Eye (tissue), 1 donor: ENCODE measurements at places on chromosomes 7 and 10.
A peak's percentile ranks its signal among the peaks of the same experiment; 100 is the strongest.

DNA sequence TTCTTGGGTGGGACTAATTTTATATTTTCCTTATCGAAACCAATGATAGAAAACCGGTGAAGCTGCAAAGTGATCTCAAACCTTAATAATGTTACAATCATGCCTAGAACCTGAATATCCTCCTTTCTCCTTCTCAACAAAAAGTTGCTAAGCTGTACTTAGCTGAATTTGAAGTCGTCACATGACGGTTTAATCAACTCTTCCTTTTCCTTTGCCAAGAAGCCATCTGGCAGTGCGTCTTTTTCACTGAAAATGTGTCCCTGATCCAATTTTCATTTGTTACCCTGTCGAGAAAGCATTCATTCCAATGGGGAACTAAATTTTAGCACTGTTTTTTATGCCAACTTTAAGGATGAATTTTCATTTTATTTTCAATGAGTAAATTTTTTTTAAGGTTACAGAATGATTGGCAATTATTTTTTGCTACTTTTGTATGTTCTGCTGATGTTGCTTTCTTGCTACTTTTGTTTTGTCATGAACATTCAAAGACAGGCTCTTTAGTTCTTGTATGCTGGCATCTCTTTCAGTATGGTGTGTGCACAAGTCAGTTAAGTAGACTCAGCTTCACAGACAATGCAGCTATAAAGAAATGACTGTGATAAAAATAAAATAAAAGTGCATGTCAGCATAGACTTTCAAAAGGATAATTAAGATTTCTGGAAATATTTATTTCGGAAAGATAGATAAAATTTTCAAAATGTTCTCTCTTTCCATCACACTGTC, 980.0 kb downstream of the DNAJB9 start:
- DNase-seq, result no peak

DNA sequence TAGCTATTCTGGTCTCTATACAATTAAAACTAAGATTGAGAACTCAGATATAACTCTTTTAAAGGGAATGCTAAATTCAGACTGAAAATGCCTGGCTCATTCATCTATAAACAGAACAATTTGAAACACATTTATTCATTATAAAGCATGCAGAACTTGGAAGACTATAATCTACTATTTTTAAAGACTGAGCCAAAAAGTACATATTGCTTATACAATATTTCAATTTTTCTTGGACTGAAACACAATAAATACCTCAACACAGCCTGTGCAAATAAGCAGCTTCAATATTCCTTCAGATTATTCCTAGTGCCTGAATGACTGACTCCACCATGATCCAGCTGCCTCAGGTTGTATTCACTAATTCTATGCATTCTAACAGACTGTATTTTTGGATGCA, 15.5 kb upstream of the PHYH start:
- peak; percentile 41 for DNase-seq

DNA sequence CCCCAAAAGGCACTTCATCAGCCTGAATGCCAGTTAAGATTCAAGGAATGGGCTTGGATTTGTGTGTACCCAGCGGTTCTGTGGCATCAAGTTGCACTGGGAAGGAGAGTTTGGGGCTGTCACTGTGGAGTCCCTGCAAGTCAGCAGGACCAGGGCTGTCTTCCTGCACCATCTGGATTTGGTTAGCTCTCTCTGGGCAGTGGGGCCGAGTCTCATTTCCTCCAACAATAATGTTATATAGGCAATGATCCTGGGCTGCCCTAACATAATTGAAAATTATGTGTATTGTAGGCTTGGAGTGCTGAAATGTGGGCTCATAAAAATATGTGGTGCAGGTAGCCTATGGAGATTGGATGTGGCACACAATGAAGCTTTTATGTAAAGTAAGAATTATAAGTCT, 87.2 kb downstream of the TCF7L2 start:
- DNase-seq, result no peak

DNA sequence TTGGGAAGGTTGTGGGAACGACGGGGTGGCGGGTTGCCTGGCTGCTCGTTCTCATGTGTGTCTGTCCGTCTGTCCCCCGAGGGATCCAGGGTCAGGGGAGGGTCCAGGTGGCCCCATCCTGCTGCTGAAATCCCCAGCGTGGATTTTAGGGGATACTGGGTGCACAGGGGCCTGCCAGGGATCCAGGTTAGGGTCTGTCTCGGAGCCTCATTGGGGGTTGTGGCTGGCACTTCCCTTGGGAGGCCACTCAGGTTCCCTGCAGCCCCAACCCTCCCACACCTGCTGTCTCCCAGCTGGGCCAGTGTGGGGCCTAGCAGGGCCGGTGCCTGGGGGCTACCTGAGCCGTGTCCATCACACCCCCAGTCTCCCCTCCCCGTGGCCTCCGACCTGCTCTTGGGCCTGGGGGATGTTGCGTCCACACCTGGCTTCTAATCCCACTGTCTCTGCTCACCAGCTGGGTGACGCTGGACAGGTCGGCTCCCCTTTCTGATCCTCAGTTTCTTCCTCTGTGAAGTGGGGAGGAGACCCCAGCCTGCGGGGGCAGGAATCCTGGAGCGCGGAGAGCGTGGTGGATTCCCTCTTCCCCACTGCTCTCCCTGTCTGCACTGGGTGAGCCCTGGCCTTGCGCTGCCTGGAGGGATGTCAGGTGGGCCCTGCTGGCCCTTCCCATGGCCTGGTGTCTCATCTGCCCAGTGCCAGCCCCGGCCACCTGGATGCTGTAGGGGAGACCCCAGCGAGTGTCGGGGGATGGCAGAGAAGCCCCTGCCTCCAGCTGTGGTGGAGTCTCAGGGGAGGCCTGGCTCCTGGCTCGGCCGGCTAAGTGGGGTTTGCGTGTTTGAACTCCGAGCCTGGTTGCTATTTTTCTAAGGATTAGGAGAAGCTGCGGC, 81.6 kb downstream of the UNCX start:
- no peak for DNase-seq

GRCh38 chr10:69007260-69007659, 18.7 kb downstream of the KIFBP start:
- DNase-seq, result no peak

DNA sequence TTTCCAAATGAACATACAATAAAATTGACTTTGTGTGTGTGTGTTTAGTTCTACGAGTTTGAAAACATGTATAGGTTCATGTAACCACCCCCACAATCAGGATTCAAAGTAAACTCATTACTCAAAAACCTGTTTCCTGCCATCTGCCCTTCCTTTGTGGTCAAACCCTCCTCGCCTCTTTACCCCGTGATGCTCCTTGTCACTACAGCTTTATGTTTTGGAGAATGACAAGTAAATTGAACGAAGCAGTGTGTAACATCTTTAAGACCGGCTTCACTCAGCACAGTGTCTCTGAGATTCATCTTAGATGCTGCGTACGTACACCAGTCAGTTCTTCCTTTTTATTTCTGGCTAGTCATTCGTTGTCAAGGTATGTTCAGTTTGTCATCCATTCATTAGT, 54.6 kb upstream of the MKI67 start:
- DNase-seq, result peak; percentile 56

DNA sequence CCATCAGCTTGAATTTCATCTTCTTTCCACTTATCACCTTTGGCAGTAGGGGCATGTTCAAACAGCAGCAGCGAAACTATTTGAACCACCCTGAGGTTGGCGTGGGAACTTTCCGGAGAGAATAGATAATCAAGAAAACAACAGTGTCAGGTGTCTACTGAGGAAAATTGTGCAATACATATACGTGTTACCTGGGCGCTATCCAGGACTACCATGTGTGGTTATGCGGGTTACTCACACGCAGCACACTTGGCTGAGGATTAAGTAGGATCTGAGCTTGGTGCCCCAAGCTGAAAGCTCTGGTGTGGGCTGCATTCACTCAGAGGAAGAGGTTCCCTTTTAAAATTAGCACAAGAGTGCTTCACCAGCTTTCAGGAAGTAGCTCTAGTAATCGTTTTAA, 8.8 kb upstream of the ABI1 start:
- no peak for DNase-seq

DNA sequence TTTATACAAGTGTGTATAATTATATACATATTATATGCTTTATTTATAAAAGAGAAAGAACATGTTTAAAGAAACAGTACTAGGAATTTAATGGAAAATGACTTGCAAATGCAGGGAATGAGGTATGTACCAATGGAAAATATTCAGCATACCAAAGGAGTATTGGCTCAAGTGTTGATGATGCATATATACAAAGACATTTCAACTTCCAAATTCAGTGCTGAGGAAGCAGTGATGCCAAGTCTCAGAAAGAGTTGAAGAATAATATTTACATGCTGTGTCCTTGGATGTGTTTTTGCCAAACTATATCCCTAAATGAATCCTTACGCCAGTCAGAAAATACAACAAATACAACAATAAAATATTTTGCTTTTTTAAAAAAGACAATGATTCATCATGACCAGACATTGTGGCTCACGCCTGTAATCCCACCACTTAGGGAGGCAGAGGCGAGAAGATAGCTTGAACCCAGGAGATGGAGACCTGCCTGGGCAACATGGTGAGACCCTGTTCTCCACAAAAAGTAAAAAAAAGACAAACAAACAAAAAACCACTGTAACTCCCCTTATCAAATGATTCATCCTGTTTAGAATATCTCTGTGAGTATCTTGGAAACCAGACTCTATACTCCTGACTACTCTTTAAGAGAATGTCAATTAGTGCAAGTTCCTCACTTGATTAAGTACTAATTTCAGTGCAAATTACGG, 157.2 kb downstream of the CHRM2 start:
- DNase-seq, result peak; percentile 9

- DNase-seq, result peak; percentile 23
Observed at GRCh38 chr10:80596391-80597257, 58.9 kb downstream of the SH2D4B start.

GRCh38 chr7:96789914-96790313, 80.3 kb upstream of the SEM1 start:
- no peak for DNase-seq

- no peak for DNase-seq
Observed at GRCh38 chr10:124707551-124707950, 36.6 kb downstream of the FAM53B start.

DNA sequence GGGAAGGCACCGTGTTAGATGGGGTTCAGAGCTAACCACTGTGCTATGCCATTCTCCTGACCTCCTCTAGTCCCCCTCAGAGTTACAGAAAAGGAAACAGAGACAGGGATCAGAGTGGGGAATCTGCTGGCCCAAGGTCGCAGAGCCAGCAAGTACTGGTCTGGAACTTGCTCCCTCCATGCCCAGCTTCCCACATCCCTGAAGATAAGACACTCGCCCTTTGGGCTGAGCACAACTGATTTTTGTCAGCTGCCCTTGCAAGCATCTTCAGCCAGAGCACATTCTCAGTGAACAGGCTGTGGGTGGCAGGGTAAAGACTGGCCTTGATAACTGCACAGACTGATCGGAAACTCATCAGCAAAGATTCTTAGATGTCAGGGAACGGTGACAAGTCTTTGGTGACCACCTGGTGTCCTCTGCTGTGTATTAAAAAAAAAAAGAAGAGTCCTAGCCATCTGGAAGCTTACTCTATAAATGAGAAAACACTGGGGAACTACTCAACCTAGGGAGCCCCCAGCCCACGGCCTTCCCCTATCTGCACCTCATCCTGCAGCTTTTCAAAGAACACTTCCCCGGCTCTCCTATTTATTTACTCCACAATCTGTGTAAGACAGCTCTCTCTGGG, 1.3 kb upstream of the SORBS1 start:
- no peak for DNase-seq

DNA sequence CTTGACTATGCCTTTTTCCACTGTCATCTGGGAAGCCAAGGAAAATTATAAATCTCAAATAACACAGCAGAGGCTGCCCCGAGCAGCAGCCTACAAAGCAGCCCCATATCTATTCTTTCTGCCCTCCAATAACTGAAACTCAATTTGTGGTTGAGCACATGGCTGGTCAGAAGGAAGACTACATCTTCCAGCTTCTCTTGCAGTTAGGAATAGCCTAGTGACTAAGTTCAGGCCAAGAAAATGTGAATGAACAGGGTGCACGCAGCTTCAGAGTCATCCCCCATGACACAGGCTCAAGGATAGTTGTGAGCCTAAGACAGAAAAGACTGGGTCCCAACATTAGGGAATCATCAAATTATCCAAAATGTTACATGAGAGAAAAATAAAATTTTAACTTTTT, 42.3 kb downstream of the CHCHD3 start:
- DNase-seq, result no peak

- DNase-seq, result no peak
Observed at GRCh38 chr10:35212856-35213255, 86.2 kb downstream of the CREM start.

- peak; percentile 96 for DNase-seq
Observed at GRCh38 chr10:79230328-79230830, 116.9 kb upstream of the PPIF start.

DNA sequence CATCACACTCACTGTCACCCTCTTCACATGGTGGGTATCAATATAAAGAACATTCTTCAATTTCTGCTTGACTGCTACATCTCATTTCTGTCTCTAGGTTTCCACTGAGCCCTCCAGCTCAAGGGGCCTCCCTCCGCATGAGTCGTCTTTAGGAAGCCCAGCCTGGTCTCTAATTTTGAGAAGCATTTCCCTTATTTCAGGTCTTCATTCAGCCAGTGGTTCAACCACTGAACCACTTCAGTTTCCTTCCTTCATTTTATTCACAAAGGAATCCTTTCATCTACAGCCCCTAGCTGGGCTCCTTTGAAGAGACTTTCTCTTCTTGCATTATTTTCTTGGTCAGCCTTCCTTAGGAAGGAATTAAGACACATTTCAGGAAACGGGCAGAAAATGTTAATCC, 257.4 kb downstream of the KCNMA1 start:
- DNase-seq, result no peak

DNA sequence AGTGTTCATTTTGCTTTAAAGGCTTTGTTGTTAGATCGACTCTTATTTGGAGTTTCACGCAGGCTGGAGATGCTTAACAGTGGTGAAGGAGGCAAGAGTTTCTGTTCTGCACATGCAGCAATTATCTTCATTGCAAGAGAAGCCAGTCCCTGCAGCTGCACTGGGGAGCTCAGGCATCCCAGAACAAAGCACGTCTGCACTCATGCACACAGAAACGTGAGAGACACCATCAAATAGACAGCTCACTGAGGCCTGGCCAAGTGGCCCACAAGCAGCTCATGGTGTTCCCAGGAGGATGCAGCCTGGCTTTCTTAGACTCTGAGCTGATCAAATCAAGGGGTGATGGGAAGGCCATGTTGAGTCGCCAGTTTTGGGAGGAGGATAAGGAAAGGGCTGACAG, 246.1 kb downstream of the CREB5 start:
- peak; percentile 84 for DNase-seq

DNA sequence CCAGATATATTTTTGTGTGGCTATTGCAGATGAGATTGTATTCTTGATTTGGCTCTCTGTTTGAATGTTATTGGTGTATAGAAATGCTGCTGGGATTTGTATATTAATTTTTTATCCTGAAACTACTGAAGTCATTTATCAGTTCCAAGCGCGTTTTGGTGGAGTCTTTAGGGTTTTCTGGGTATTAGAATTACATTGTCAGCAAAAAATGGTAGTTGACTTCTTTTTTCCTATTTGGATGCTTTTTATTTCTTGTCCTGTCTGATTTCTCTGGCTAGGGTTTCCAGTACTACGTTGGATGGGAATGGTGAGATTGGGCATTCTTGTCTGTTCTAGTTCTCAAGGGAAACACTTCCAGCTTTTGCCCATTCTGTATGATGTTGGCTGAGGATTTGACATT, 415.5 kb upstream of the CHRM2 start:
- DNase-seq, result no peak

- DNase-seq, result no peak
Observed at GRCh38 chr10:111084366-111085255, 7.8 kb downstream of the ADRA2A start.

- DNase-seq, result no peak
Observed at GRCh38 chr7:116977172-116977571, 23.9 kb downstream of the ST7 start.
